Naive thymus-derived CD8-positive, alpha-beta T cell (primary cell): ENCODE measurements at places on chromosomes 3 and 15.

DNA sequence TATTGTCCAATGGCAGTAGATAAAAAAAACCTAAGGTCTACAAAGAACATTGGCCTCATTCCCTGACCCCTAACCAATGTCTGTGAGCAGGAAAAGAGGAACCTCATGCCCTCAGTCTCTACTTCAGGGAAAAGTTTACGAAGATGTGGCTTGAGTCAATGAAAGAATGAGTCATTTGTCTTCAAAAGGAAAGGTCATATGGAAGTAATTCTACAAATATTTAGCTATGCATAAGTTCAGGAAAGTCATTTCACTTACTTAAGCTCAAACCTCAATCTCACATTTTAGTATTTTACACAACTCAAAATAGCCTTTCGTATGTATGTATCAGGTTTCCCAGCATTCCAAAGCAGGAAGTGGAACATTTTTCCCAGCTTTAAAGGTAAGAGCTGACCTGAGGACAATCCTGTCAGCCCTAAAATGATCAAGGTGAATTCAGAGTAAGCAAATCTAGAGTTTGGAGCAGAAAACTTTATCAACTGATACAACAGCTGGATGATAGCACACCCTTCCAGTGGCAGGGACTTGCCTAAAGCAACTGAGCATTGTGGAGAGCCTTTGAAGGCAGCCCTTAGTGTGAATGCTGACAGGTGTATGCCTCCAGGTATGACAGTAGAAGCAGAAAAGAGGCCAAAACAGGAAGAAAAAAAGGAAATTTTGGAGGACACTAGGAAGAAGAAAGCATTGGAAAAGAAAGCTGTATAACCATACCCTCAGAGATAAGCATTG, 53.9 kb upstream of the ACKR4 start:
- H3K4me3 ChIP-seq: no peak overlapping the region
- no peaks in the 10 kb centered on the region for H3K36me3 ChIP-seq
- peaks cover 6% of the 10 kb centered on the region for H3K4me1 ChIP-seq
- DNase-seq: no peak

DNA sequence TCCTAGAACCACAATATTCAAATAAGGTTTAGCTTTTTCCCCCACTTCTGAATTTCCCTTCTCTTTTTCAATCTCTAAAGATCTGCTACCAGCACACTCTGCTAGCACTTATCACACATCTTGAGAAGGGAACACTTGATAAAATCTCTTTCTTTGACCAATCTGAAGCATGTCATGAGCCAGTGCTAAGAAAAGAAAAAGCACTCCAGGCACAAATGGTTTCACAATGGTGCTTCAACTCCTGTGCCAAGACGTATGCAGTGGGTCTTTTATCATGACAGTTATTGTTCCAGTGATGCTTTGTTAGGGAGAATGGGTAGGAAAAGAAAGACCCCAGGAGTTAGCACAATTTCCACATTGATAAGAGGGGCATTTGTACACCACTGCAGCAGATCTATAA, 248.4 kb downstream of the ZNF385D start:
- H3K4me3 ChIP-seq: no peak overlapping the region
- H3K27ac ChIP-seq: no peak overlapping the region
- no peak for DNase-seq
- no peaks in the 10 kb centered on the region for H3K4me1 ChIP-seq
- H3K36me3 ChIP-seq: no peaks in the 10 kb centered on the region
- no peaks in the 10 kb centered on the region for H3K27me3 ChIP-seq

GRCh38 chr15:68593341-68593740, 14.5 kb downstream of the CORO2B start:
- no peaks in the 10 kb centered on the region for H3K36me3 ChIP-seq
- H3K4me1 ChIP-seq: peaks cover 21% of the 10 kb centered on the region
- H3K4me3 ChIP-seq: no peak overlapping the region
- no peak overlapping the region for H3K27ac ChIP-seq

DNA sequence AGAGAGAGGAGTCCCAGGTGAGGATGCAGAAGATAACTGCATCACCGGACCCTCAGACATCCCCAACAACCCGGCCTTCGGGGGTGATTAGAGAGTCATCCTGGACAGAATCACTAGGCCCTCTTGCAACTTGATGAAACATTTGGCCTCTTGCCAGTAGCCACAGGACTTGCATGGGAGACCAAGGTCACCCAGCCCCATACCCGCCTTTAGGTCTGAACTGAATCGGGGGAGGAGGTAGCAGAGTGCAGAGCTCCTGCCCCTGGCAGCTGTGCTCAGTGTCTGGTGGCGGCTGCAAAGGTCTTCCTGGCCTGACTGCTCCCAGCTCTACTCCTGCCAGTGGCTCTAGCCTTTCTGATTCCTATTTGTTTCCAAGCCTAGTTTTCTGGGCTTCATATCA, 12.4 kb downstream of the PIF1 start:
- no peak overlapping the region for H3K4me3 ChIP-seq
- peaks cover 4% of the 10 kb centered on the region for H3K4me1 ChIP-seq
- H3K27me3 ChIP-seq: peaks cover 2% of the 10 kb centered on the region
- no peaks in the 10 kb centered on the region for H3K36me3 ChIP-seq
- no peak for DNase-seq

DNA sequence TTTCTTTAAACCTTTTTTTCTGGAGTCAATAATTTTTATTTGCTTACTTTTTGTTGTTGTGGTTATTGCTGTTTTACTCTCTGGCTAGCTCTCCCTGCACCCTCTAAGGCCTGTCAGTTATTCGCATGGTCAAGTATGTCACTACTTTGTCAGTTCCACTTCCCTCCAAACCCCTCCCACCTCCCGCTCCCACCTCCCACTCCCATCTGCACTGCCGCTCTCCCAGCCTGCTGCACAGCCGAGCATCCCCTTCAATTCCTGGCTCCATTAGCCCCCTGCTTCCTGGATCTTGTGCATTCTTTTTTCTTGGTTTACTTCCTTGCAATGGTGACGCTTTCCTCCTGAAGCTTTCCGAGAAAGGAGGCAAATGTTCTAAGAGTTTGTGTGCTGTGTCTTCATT, 218.0 kb downstream of the XXYLT1 start:
- H3K4me3 ChIP-seq: no peak overlapping the region
- DNase-seq: no peak
- no peaks in the 10 kb centered on the region for H3K27me3 ChIP-seq
- H3K27ac ChIP-seq: no peak overlapping the region
- no peaks in the 10 kb centered on the region for H3K4me1 ChIP-seq

DNA sequence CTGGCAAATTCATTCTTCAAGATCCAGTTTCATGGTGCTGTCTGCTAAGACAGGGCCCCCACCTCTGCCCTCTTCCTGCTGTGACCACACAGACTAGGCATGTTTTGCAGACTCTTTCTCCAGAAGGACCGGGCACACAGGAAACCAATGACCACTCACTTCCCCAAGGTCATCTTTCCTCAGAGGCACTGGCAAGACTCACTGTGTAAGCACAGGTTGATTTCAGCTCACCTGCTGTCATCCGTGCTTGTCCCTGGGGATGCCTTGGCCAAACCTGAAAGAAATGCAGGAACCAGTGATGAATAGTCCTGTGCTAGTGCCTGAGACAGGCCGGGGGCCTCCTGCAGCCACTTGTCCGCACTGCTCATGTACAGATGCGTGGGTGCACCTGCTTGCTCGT, 33.5 kb downstream of the ALS2CL start:
- no peaks in the 10 kb centered on the region for H3K36me3 ChIP-seq
- no peak overlapping the region for H3K27ac ChIP-seq

DNA sequence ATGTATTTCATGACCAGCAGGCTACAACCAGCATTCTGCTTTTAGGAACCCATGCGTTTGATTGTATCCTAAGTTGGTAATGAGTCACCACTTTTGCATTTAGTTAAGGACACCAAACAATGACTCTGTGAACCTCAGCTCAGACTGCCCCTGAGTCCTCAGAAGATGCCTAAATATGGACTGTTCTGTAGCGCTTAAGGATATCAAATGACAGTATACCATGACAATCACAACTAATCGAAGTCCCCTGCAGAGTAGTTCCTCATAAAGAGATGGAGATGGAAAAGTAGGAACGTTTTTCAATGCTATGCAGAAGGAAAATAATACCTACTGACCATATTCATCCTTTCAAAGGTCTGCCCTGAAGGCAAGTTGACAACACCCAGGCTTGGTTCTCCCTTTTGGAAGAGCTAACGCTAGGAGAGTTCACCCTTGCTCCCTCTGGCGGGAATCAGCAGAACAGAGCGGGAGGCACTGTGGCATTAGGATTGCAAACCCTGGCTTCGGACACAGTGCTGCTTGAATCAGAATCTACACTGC, 508.6 kb downstream of the FHIT start:
- no peak overlapping the region for H3K4me3 ChIP-seq
- H3K36me3 ChIP-seq: no peaks in the 10 kb centered on the region
- no peaks in the 10 kb centered on the region for H3K4me1 ChIP-seq
- no peak overlapping the region for H3K27ac ChIP-seq
- H3K27me3 ChIP-seq: no peaks in the 10 kb centered on the region

DNA sequence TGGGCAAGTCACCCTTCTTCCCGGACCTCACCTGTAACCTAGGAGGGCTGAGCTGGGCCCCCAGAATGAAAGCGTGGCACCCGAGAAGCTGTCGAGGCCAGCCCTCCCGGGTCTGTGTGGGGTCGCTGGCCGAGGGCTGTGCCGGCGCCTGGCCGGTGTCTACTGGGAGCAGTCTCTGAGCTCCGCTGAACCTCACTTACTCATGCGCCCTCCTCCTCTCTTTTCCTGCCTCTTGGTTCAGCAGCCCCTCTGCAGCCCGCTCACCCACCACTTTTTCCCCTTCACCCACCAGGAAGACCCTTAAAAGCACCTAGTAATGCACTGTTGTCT, 419 bp downstream of the HYKK start:
- H3K4me3 ChIP-seq: peak overlapping the region; percentile 96
- DNase-seq: no peak
- H3K36me3 ChIP-seq: no peaks in the 10 kb centered on the region
- H3K4me1 ChIP-seq: peaks cover 29% of the 10 kb centered on the region
- no peaks in the 10 kb centered on the region for H3K27me3 ChIP-seq
- H3K27ac ChIP-seq: peak overlapping the region; percentile 28

GRCh38 chr3:117630469-117630868, 920.9 kb downstream of the TUSC7 start:
- H3K27me3 ChIP-seq: no peaks in the 10 kb centered on the region
- no peak for DNase-seq
- no peaks in the 10 kb centered on the region for H3K4me1 ChIP-seq
- no peak overlapping the region for H3K27ac ChIP-seq
- H3K4me3 ChIP-seq: no peak overlapping the region

DNA sequence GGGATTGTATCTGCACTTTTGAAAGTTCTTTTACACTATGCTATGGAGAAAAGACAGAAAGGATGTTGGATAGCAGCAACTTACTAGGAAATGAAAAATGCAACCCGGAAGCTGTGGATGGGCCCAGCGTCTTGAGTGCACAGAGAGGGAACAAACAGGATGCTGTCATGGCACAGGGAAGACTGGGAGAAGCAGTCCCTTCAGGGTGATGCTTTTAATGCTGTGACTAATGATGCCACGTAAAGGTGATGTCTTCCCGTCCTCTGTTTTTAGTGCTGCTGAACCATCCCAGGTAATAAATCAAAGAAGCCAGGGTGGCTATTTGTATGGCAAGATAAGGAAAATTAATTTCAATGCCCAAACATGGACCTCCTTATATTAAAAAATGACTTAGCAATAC, 437.6 kb downstream of the FOXP1 start:
- H3K4me1 ChIP-seq: peaks cover 78% of the 10 kb centered on the region
- peak overlapping the region; percentile 35 for H3K27ac ChIP-seq
- no peak overlapping the region for H3K4me3 ChIP-seq

GRCh38 chr15:25525741-25526140, 86.9 kb upstream of the UBE3A start:
- peaks cover under 1% of the 10 kb centered on the region for H3K27me3 ChIP-seq
- no peaks in the 10 kb centered on the region for H3K4me1 ChIP-seq
- no peak overlapping the region for H3K4me3 ChIP-seq

DNA sequence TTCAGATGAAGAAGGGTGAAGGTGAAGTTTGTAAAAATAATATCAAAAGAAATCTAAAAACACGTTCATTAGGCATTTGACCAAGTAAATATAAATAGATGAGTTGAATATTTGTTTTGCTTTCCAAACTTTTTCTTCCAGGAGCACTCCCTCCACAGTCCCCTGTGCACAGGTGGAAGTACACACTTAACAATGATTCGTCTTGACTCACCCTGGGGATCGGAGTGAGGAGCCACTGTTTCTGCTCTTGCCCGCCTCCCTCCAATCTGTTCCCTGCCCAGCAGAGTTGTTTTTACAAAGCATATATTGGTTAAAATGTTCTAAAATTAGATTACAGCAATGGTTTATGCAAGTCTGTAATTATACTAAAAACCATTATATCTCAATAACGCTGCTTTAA, 175.1 kb downstream of the PTPRG start:
- H3K4me3 ChIP-seq: no peak overlapping the region
- no peak for DNase-seq
- no peaks in the 10 kb centered on the region for H3K4me1 ChIP-seq
- H3K27ac ChIP-seq: no peak overlapping the region

- no peak for DNase-seq
- H3K27me3 ChIP-seq: peaks cover 3% of the 10 kb centered on the region
- H3K36me3 ChIP-seq: no peaks in the 10 kb centered on the region
- no peaks in the 10 kb centered on the region for H3K4me1 ChIP-seq
- no peak overlapping the region for H3K27ac ChIP-seq
- H3K4me3 ChIP-seq: no peak overlapping the region
Observed at GRCh38 chr15:53837263-53837662, 77.8 kb upstream of the WDR72 start.

GRCh38 chr15:66101715-66102395, 151.7 kb downstream of the MEGF11 start:
- H3K4me3 ChIP-seq: no peak overlapping the region
- H3K27ac ChIP-seq: no peak overlapping the region
- H3K4me1 ChIP-seq: no peaks in the 10 kb centered on the region
- no peak for DNase-seq

DNA sequence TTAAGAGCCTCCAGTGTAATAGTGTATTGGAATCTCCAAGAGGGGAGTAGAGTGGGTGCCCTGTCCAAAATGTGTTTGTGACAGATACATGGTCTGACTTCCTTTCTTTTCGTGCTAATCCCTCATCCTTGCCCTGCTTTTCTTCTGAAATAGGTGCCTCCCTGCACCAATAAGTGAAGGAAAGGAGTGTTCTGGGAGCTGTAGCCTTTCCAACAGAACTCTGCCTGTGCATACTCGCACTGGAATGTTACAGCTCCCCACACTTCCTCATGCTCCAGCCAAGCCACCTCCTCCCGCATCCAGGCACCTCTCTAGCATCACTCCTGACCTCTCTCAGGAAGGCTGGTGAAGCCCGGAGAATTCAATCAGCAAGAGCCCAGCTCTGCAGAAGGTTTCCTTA, 478.0 kb downstream of the GABRG3 start:
- H3K4me1 ChIP-seq: no peaks in the 10 kb centered on the region
- H3K27ac ChIP-seq: no peak overlapping the region
- H3K36me3 ChIP-seq: peaks cover 7% of the 10 kb centered on the region
- no peak overlapping the region for H3K4me3 ChIP-seq
- H3K27me3 ChIP-seq: no peaks in the 10 kb centered on the region

GRCh38 chr15:35293353-35294130, 208.4 kb upstream of the NANOGP8 start:
- no peaks in the 10 kb centered on the region for H3K27me3 ChIP-seq
- H3K36me3 ChIP-seq: no peaks in the 10 kb centered on the region
- no peak overlapping the region for H3K27ac ChIP-seq
- no peak overlapping the region for H3K4me3 ChIP-seq
- H3K4me1 ChIP-seq: no peaks in the 10 kb centered on the region

GRCh38 chr3:197787412-197787811, 3.6 kb upstream of the LRCH3 start:
- no peak for DNase-seq
- peaks cover 15% of the 10 kb centered on the region for H3K36me3 ChIP-seq
- peaks cover 22% of the 10 kb centered on the region for H3K4me1 ChIP-seq
- no peak overlapping the region for H3K27ac ChIP-seq
- H3K4me3 ChIP-seq: no peak overlapping the region
- no peaks in the 10 kb centered on the region for H3K27me3 ChIP-seq

GRCh38 chr15:29883126-29883525, 60.9 kb upstream of the TJP1 start:
- H3K4me3 ChIP-seq: no peak overlapping the region
- H3K36me3 ChIP-seq: no peaks in the 10 kb centered on the region
- H3K4me1 ChIP-seq: no peaks in the 10 kb centered on the region
- H3K27me3 ChIP-seq: peaks cover 31% of the 10 kb centered on the region
- H3K27ac ChIP-seq: no peak overlapping the region
